Motor neuron (in vitro differentiated cells): ENCODE measurements at places on chromosomes 4 and X. TPM values are rescaled to one million over a fixed set of nuclear protein-coding genes. Genes with fewer than 3 reads are reported as not detected.

The TMEM271 gene
- 0.35 TPM in 1 of 2 replicates, not detected in the other for total RNA-seq

The ARR3 gene
- total RNA-seq, result 1.00 TPM in 1 of 2 replicates, not detected in the other

The MAGEB6 gene
- total RNA-seq, result 0.09 TPM in 1 of 2 replicates, not detected in the other

The SMIM10L2A gene
- 0.72 and 1.1 TPM in 2 replicates for total RNA-seq

DNA sequence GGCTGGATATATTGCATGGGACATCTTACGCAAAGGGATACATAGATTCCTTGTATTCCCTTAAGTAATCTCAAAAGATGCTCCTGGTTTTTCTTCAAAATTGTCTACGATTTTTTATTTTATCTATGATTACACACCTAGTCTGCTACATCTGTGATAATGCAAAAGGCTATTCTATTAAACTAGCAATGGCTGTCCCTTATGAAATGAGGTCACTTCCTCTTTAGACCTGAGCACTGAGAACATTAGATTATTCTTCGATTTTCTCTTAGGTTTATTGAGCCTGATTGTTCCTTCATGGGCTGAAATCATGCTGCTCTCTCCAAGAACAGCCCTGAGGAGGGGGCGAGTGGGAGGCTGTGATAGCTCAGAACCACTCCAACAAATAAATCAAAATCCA is 126.8 kb upstream of the ENPP6 start:
- ATAC-seq, result no peak

DNA sequence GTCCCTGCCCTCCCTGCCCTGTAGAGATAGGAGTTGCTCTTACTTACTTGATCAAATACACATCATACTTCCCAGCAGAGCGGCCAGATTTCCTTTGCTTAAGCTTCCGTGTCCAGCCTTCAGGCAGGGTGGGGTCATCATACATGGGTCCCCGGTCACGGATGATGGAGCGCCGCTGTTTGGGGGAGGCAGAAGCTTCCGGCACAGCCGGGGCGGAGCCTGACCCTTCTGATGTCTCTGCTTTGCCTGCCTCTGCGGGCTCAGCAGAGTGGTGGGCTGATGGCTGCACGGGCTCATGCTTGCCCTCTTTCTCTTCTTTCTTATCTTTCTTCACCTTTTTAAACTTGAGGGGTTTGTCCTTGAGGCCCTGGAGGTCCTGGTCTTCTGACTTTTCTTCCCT is 12.5 kb upstream of the IRAK1 start:
- ATAC-seq, result no peak

- ATAC-seq, result no peak
Measured at GRCh38 chr4:83382850-83383249, 48.2 kb upstream of the HPSE start.

DNA sequence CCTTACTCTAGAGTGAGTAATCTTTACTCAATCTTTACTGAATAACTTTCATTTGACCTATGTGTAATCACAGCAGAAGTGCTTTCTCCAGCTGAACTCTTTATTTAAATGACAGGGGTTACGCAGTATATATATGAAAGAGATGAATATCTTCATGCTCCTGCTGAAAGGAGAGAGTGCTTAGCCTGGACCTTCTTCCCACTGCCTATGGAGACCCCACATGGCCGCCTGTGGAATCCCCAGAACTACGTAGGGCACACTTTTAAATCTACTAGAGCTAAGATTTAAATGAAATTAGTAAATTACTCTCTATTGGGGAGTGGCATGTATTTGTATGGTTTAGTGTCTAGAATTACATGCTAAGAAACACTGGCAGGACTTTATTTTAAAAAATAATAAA is 391.2 kb downstream of the ANKRD50 start:
- no peak for ATAC-seq

DNA sequence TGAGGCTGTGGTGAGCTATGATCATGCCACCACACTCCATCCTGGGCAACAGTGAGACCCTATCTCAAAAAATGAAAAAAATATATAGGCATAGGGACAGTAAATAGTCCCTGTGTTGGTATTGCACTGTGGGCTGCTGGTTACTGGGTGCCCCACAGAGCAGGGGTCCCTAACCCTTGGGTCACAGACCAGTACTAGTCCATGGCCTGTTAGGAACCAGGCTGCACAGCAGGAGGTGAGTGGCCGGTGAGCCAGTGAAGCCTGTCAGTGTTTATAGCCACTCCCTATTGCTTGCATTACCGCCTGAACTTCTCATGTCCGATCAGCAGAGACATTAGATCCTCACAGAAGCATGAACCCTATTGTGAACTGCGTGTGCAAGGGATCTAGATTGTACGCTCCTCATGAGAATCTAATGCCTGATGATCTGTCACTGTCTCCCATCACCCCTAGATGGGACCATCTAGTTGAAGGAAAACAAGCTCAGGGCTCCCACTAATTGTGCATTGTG is 106.5 kb downstream of the TNIP2 start:
- ATAC-seq, result no peak

DNA sequence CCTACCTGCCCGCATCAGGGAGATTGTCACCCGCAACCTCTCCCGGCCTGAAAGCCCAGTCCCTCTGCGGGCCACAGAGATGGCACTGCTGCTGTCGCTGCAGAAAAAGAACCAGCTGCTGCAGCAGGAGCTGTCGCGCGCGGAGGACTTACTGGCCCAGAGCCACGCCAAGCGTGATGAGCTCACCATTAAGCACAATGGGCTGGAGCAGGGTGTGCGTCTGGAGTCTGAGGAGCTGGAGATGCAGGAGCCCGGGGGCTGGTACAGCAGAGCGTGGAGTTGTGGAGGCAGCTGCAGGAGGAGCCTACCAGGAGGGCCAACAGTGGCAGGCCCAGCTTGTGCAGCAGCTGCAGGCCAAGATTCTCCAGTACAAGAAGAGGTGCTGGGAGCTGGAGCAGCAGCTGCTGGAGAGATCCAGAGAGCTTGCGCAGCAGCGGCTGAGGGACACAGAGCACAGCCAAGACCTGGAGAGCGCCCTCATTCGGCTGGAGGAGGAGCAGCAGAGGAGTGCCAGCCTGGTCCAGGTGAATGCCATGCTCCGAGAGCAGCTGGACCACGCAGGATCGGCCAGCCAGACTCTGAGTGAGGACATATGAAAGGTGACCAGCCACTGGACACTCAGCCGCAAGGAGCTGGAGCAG is 11.3 kb downstream of the SMIM10L2A start:
- no peak for ATAC-seq

GRCh38 chrX:9019151-9019550 is 14.8 kb downstream of the FAM9B start:
- ATAC-seq, result no peak

DNA sequence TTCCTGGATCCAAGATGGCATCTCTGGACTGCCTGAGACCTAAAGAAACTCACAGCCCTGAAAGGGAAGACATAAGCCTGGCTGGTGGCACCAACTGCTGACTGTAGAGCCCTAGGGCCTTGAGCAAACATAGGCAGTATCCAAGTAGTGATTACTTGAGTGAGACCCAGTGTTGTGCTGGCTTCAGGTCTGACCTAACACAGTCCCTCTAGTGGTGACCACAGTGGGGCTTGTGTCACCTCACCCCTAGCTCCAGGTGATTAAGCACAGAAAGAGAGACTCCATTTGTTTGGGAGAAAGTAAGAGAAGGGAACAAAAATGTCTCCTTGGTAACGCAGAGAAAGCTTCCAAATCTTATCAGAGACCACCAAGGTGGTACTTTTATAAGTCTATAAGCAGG is 496.3 kb upstream of the HTR2C start:
- no peak for ATAC-seq

DNA sequence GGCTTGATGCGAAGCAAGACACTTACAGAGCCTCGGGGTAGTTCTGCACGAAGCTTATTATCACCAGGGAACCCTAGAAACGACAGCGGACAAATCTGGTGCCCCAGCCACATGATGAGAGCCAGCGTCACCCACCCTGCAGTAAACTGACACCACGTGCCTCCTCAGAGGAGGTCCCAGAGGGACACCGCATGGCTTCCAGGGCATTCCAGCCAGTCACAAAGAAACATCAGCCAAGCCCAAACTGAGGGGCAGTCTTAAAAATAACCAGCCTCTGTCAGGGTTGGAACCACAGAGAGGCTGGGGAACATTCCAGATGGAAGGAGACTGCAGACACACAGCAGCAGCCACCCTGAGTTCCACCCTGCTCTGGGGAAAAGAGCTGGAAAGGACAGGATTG is 36.6 kb upstream of the HGFAC start:
- ATAC-seq, result no peak

- ATAC-seq, result no peak
Measured at GRCh38 chr4:145345401-145345800, 136.3 kb upstream of the SMAD1 start.

DNA sequence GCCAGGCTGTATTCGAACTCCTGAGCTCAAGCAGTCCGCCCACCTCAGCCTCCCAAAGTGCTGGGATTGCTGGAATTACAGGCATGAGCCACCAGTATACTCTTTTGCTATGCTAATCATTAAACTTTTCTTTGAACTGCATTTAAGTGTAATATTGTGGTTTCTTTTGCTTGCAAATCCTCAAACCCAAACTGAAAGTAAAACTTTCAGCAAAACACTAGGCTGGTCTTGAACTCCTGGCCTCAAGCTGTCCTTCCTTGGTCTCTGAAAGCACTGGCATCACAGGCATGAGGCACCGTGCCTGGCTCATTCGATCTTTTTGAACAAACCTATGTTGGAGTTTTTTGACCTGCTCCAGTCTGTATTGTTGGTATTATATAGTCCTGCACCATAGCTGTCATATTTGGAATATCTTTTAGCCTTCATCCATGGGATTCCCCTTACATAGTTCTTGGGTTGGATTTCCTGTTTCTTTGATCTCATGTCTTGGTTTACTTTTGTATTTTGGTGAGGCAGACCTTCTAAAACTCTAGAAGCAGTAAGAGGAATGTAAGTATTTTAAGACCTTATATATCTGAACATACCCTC is 34.1 kb downstream of the MOB1B start:
- no peak for ATAC-seq

DNA sequence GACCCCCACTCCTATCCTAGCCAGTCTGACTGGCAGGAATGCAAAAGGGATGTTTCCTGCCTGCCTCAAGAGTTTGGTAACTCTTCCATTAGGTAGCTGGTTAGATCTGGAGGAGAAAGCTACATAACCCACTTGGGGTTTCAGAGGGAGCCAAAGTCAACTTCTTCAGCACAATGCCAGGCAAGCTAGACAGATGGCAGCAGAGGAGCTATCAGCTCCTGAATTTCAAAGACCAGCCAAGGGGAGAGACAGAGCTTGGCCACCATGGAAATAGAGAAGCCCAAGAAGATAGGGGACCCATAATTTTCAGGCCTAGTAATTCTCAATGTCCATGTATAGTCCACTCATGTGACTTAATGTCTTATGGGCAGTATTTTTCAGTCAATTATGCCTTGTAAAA is 56.4 kb downstream of the PGRMC1 start:
- no peak for ATAC-seq

DNA sequence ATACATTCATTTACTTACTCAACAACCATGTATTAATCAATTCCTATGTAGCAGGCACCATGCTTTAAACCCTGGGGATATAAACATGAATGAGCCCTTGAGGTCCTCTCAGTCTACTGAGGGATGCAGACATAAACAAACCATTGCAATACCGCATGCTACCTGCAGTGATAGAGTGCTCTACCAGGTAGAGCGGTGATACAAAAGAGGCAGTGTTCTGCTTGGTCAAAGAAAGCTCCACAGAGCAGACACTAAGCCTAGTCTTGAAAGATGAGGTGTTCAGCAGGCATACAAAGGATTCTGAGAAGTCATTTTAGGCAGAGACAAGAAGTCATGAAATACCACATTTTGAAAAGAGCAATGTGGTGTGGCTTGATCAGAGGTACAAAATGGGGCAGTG is 26.9 kb upstream of the AMOT start:
- ATAC-seq, result no peak

- no peak for ATAC-seq
Measured at GRCh38 chr4:155305619-155306018, 71.1 kb downstream of the MAP9 start.

DNA sequence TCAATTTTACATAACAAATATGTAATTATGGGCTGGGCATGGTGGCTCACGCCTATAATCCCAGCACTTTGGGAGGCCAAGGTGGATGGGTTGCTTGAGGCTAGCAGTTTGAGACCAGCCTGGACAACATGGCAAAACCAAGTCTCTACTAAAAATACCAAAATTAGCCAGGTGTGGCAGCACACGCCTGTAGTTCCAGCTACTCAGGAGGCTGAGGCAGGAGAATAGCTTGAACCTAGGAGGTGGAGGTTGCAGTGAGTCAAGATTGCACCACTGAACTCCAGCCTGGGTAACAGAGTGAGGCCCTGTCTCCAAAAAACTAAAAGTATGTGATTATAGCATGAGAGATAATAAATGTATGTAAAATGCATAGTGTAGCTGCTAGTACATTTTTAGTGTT is 229.0 kb downstream of the PPARGC1A start:
- no peak for ATAC-seq

DNA sequence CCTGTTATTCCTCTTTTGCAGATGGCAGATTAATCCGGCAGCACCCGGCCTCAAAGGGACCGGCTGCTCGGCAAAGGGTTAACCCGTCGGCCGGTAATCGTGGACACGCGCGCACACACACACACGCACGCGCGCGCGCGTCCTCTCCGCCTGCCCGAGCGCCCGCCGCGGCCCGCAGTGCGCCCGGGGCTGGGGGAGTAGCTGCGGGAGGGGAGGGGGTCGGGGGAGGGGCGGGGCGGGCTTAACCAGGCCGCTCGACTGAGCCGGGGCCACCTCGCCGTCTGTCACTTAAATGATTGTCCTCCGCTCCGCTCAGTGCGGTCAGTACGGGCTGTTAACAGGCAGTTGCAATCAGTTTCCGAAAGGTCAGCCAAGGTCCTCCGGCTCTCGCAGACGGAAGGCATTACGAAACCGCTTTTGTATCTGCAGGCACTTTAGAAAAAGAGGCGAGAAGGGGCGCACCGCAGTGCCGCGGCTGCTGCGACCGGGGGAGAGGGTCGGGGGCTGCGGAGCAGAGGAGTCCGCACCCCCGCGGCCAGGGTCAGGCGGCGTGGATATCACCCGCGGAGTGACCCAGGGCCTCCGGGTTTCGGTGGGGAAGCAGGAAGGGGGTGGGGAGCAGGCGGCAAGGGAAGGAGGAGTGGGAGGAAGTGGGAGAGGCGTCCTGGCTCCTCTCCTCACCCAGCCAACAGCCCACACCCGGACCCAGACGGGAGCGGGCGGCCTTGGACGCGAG is 57.3 kb upstream of the BCOR start:
- ATAC-seq, result peak; percentile 64

DNA sequence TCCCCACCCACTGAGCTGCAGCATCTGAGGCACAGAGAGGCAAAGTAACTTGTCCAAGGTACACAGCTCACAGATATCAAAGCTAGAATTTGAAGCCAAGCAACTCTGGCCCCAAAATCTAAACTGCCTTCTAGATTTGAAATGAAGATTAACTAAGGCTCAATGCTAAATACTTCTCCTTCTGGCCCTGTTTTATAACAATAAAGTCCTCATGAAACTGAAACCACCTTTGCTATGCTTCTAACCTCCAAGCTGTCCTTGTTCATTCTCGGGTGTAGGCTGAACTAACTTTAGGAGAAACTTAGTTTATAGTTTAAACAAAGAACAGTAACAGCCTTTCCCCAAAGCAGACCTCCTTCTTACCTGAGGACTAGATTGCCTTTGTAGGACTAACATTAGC is 93.6 kb downstream of the DCTD start:
- ATAC-seq, result no peak
